ENCODE measurements at places on chromosomes 7 and 10. TPM values are rescaled to one million over a fixed set of nuclear protein-coding genes. Genes with fewer than 3 reads are reported as not detected.
A peak's percentile ranks its signal among the peaks of the same experiment; 100 is the strongest.

SPDYE8 gene
- not detected for total RNA-seq

DNA sequence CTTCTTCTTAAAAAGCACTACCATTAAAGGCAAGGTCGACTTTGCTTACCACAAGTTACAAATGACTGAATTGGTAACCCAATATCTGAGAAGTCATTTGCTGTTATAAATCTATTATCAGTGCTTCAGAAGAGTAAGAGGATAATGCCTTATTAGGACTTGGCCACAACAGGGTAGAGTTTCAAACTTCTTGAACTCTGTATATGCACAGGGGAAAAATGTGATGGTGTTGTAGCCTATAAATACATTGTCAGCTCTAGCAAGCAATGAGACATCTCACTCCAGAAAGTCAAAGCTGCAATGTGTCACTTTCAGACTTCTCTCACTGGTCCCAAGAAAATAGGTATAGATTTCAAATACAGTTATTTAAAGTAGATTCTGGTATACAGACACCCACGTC is 9.3 kb downstream of the TFEC start:
- no peak overlapping the region for H3K4me3 ChIP-seq
- DNase-seq: no peak
- peaks cover 50% of the 10 kb centered on the region for H3K27me3 ChIP-seq
- no peaks in the 10 kb centered on the region for H3K36me3 ChIP-seq
- H3K27ac ChIP-seq: no peak overlapping the region

- DNase-seq: peak; percentile 27
- H3K4me3 ChIP-seq: no peak overlapping the region
- no peaks in the 10 kb centered on the region for H3K27me3 ChIP-seq
- H3K36me3 ChIP-seq: peaks cover 5% of the 10 kb centered on the region
- peaks cover 2% of the 10 kb centered on the region for H3K4me1 ChIP-seq
Measured at GRCh38 chr10:83122336-83122735, 1017.0 kb upstream of the GHITM start.

DNA sequence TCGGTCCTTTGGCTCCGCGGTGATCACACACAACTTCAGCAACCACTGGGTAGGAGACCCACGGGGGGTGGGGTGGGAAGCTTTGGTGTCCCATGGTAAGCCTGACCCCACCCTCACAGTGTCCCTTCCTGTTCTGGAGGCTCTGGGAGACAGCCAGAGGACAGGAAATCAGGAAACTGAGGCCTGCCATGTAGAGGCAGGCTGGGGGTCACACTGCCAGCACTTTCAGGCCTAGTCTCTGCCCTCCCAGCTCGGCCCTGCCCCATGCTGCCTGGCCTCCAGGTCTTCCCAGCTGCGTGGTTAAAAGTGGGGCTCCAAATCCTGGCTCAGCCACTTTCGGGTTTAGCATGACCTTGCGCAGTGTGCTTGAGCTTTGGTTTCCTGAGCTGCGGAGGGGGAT is 10.9 kb downstream of the AQP1 start:
- H3K4me1 ChIP-seq: peaks cover 18% of the 10 kb centered on the region
- no peak overlapping the region for H3K27ac ChIP-seq
- H3K36me3 ChIP-seq: no peaks in the 10 kb centered on the region
- H3K4me3 ChIP-seq: no peak overlapping the region

DNA sequence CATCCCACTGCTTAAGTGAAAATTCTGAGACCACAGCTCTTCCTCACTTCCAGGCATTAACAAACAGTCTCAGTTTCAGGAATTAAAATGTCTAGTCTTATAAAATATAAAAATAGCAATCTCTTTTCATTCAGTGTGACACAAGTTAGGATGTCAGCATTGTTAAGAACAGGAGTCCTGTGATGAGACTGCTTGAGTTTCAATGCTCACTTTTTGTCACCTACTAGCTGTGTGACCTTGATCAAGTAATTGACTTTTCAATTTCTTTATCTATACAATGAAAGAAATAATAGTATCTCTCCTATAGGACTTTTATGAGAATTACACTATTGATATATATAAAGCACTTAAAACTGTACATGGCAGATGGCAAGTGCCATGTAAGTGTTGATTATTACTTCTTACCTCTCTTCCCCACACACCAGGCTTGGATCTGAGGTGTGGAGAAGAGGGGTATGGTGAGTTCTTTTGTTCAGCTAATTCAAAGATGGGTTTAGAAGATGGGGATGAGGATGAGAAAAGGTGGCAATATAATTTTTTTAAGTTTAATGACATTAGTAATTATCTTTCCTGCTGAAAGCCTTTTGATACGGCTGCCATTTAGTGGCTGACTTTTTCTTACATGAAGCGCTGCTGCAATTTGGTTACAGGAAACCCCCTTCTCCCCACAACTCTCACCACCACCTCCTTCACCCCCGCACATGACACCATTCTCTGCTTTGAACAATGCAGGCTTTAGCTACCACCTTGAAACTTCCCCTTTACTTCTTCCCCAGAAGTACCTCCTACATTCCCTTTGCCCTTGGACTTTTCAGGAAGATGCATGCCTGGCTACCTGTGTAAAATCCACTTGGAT is 20.8 kb upstream of the HYAL4 start:
- no peaks in the 10 kb centered on the region for H3K36me3 ChIP-seq
- DNase-seq: no peak
- peaks cover 8% of the 10 kb centered on the region for H3K4me1 ChIP-seq
- no peak overlapping the region for H3K27ac ChIP-seq

ENO4 gene
- not detected for total RNA-seq

DNA sequence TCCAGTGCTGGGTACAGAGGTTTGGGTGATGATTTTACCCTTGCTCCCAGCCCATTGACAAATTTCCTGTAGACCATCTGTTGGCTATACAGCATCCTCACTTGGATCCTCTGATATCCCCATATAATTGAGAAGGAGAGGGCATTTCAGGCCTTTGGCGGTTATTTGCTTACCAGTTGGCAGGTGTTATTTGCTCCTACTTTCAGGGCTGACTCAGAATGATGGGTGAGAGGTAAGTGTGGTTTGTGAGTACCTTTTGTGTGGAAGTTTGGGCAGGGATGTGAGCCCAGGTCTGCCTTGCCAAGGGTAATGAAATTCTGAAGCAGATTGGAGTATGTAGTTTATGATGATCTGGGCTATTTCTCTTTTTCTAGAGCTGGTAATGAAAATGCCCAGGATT is 93.6 kb downstream of the LRMDA start:
- peak overlapping the region; percentile 68 for H3K27ac ChIP-seq
- no peaks in the 10 kb centered on the region for H3K36me3 ChIP-seq
- no peak for DNase-seq

- H3K27ac ChIP-seq: no peak overlapping the region
- H3K4me3 ChIP-seq: no peak overlapping the region
- H3K27me3 ChIP-seq: no peaks in the 10 kb centered on the region
- peaks cover 9% of the 10 kb centered on the region for H3K4me1 ChIP-seq
Measured at GRCh38 chr10:52481986-52482555, 168.0 kb downstream of the DKK1 start.

- no peaks in the 10 kb centered on the region for H3K4me1 ChIP-seq
- H3K36me3 ChIP-seq: no peaks in the 10 kb centered on the region
- no peaks in the 10 kb centered on the region for H3K27me3 ChIP-seq
- no peak overlapping the region for H3K27ac ChIP-seq
- DNase-seq: no peak
Measured at GRCh38 chr7:64875658-64876406, 27.2 kb upstream of the ZNF273 start.

DNA sequence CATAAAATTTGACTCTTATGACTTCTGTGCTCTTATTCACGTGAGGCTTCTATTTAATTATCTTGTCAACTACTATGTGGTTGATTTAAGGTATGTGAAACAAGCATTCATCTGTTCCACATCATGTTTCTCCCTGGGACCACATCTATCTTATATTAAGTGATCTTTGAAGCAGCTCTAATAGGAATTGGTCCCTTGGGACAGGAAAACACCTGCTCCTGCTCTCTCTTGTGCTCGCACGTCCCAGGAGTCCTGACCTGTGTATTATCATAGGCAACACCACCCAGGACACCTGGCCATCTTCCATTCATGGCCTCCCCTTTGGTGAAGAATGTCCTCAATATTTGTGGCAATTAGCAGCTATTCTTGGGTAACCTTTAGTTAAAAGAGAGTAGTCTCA is 269.2 kb downstream of the NRG3 start:
- no peaks in the 10 kb centered on the region for H3K27me3 ChIP-seq
- H3K4me1 ChIP-seq: peaks cover 20% of the 10 kb centered on the region
- H3K36me3 ChIP-seq: no peaks in the 10 kb centered on the region

GRCh38 chr10:69965086-69965485 is 87.6 kb upstream of the MACROH2A2 start:
- H3K4me1 ChIP-seq: no peaks in the 10 kb centered on the region
- peaks cover 38% of the 10 kb centered on the region for H3K27me3 ChIP-seq
- H3K36me3 ChIP-seq: no peaks in the 10 kb centered on the region
- DNase-seq: no peak

CTNNA3 gene
- not detected for total RNA-seq

DNA sequence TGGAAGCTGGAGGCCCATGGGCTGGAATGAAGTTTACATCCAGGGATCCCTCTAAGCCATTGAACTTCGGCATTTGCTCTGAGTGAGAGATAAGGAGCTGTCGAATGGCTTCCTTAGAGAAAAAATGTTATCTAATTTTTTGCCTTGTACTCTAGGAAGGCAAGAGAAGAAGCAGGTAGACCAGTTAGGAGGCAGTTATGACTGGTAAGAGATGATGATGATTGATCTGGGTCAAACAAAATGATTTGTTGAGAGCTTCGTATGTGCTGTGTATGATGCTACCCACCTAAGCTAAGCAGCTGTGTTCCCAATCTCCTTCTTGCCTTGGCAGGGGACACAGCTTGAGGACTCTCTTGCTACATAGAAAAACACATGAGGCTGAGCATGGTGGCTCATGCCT is 370.2 kb downstream of the LRMDA start:
- no peaks in the 10 kb centered on the region for H3K36me3 ChIP-seq
- no peak for DNase-seq
- H3K27me3 ChIP-seq: peaks cover 28% of the 10 kb centered on the region

GRCh38 chr10:103854686-103855391 is 537 bp downstream of the SH3PXD2A start:
- H3K4me1 ChIP-seq: peaks cover 32% of the 10 kb centered on the region
- H3K27ac ChIP-seq: no peak overlapping the region
- DNase-seq: peak; percentile 23
- H3K27me3 ChIP-seq: no peaks in the 10 kb centered on the region
- H3K4me3 ChIP-seq: peak overlapping the region; percentile 74
- H3K36me3 ChIP-seq: no peaks in the 10 kb centered on the region

DNA sequence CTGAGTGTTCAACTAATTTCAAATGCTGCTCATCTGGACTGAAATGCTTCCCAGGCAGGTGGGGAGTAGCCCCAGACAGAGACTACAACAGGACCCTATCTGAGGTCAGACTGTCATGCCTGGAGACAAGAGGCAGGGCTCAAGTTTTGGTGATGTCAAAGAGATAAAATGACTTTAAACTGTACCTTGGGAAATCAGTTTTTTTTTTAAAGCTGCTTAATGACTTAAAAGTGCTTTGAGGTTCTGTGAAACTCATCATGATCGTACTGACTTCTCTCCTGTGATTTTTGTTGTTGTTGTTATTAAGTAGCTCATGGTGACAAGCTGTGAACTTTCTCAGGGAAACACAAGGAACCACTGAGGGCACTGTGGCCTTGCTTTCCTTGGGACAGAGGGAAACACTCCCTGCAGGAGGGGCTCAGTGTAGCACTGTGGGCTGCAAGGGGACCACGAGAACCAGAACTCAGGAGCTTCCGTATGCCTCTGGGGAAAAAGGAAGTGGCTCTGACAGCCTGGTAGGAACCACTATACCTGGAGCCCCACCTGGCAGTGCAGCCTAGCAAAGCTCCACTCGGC is 9.5 kb downstream of the HIPK2 start:
- DNase-seq: no peak
- H3K27me3 ChIP-seq: no peaks in the 10 kb centered on the region
- peaks cover 57% of the 10 kb centered on the region for H3K4me1 ChIP-seq
- peaks cover 54% of the 10 kb centered on the region for H3K36me3 ChIP-seq
- peak overlapping the region; percentile 98 for H3K27ac ChIP-seq

GRCh38 chr7:100130608-100131453 is 4.1 kb downstream of the MBLAC1 start:
- no peak overlapping the region for H3K27ac ChIP-seq
- DNase-seq: peak; percentile 67
- H3K4me1 ChIP-seq: peaks cover 11% of the 10 kb centered on the region
- H3K27me3 ChIP-seq: peaks cover 5% of the 10 kb centered on the region

DNA sequence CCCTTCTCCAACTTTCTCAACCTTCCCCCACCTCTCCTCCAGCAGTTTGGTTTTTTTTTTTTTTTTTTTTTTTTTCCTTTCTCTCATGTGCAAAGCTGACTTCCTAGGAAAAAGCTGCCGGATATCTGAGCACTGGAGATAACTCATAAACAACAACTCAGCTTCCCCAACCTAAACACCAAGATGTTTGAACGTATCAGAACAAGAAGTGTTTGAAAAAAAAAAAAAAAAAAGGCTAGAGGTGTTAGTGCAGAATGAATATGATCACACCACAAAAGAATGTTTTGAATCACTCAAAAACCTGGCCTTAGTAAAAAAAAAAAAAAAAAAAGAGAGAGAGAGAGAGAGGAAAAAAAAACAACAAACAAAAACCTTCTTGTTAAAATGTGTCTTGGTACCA is 11.2 kb downstream of the GATA3 start:
- H3K4me1 ChIP-seq: peaks cover 33% of the 10 kb centered on the region
- H3K27ac ChIP-seq: peak overlapping the region; percentile 81
- H3K36me3 ChIP-seq: peaks cover 99% of the 10 kb centered on the region
- H3K4me3 ChIP-seq: peak overlapping the region; percentile 6
- peak; percentile 30 for DNase-seq

SCIN gene
- not detected for total RNA-seq

- no peak overlapping the region for H3K4me3 ChIP-seq
- peak overlapping the region; percentile 81 for H3K27ac ChIP-seq
- no peaks in the 10 kb centered on the region for H3K36me3 ChIP-seq
- H3K27me3 ChIP-seq: no peaks in the 10 kb centered on the region
Measured at GRCh38 chr7:111531993-111532392, 30.3 kb downstream of the IMMP2L start.

- no peak for DNase-seq
- no peak overlapping the region for H3K4me3 ChIP-seq
- H3K27ac ChIP-seq: no peak overlapping the region
- H3K27me3 ChIP-seq: no peaks in the 10 kb centered on the region
- peaks cover 29% of the 10 kb centered on the region for H3K4me1 ChIP-seq
Measured at GRCh38 chr10:77506517-77507200, 130.9 kb downstream of the KCNMA1 start.

DNA sequence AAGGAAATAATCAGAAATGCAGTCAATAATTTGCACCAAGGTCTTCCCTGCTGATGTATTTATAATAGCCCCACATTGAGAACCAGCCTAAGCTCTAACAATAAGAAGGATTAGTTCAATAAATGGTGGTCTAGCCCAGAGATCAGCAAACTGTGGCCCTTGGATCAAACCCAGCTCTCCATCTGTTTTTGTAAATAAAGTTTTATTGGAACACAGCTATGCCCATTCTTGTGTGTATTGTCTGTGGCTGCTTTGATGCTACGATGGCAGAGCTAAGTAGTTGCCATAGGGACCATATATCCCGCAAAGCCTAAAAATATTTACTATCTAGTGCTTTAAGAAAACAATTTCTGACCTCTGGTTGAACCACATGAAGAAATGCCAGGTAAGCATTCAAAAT is 154.9 kb downstream of the EMX2 start:
- no peaks in the 10 kb centered on the region for H3K36me3 ChIP-seq
- peaks cover 20% of the 10 kb centered on the region for H3K4me1 ChIP-seq
- no peak overlapping the region for H3K27ac ChIP-seq
- no peak for DNase-seq
